ENCODE measurements at places on chromosomes 7 and 10. TPM values are rescaled to one million over a fixed set of nuclear protein-coding genes. Genes with fewer than 3 reads are reported as not detected.

SMURF1 gene
- total RNA-seq, result 10.3 TPM

SPDYE1 gene
- not detected for total RNA-seq

MSS51 gene
- 2.9 TPM for total RNA-seq

DNA sequence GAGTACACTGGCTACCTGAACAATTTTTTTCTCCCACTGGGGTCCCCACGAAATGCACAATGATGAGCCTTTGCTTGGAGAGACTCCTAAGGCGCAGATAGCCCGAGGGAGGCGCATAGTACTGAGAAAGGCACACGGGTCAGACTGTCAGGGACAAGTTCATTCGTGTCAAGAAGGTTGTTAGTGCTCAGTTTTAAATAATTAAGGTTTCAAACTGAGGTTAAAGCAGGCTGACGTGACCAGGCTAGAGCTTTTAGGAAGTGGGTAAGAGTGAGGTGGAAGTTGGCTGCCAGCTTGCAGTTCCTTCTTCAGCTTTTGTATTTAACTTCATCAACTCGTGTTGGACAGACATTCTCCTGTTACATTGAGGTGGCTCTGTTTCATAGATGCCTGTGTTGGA, 31.6 kb downstream of the RBM33 start:
- H3K36me3 ChIP-seq, result peaks cover 36% of the 10 kb centered on the region
- no peak for DNase-seq
- H3K4me3 ChIP-seq, result peak overlapping the region; percentile 38
- H3K27me3 ChIP-seq, result no peaks in the 10 kb centered on the region
- peak overlapping the region; percentile 55 for H3K27ac ChIP-seq

DNA sequence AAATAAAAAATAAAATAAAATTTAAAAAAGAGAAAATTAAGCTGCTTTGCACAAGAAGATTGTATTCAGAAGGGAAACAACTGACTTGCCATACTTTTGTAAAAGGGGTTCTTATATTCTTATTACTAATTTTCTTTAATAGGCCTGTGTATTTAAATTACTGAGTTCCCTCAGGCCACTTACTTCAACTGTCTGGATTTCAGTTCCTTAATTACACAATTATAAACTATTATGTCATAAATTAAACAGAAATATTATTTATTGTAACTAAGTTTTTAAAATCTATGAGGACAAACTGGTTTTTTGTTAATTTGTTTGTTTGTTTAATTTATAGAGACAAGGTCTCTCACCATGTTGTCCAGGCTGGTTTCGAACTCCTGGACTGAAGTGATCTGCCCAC, 22.4 kb upstream of the MICU1 start:
- H3K27me3 ChIP-seq, result peaks cover 10% of the 10 kb centered on the region
- H3K4me3 ChIP-seq, result no peak overlapping the region
- no peaks in the 10 kb centered on the region for H3K4me1 ChIP-seq
- DNase-seq, result no peak

GRCh38 chr10:51773681-51774080, 74.3 kb upstream of the CSTF2T start:
- H3K27ac ChIP-seq, result no peak overlapping the region
- DNase-seq, result no peak
- H3K4me1 ChIP-seq, result no peaks in the 10 kb centered on the region
- H3K27me3 ChIP-seq, result no peaks in the 10 kb centered on the region

DNA sequence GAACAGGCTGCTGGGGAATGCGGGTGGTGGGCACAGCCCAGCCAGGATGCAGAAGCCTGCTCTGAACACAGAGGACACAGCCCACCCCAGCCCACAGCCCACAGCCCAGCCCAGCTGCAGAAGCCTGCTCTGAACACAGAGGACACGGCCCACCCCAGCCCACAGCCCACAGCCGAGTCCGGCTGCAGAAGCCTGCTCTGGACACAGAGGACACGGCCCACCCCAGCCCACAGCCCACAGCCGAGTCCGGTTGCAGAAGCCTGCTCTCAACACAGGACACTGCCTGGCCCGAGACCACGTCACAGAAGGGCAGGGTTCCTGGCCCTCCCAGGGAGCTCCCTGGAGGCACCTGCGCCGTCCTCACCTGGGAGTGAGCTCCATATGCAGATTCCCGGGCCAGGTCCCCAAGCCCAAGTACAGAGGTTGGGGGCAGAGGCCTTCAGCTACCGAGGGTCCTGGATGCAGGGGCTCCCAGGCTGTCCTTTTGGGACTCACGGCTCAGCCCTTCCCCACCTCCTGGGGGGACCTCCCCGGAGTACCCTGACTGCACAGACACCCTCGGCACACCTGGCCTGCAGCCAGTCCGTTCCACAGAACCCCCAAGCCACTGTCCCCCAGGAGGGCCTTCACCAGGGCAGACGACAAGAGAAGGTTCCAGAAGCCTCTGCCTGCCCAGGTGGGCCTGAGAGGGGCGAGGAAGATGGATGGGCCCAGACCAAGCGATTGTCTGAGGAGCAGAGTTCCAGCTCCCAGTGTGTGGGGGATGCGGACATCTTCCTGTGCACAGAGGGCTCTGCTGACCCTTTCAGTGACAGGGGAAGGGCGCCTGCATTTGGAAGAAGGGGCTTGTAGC, 23.7 kb upstream of the FOXL3 start:
- H3K27ac ChIP-seq, result no peak overlapping the region
- no peak overlapping the region for H3K4me3 ChIP-seq

DNA sequence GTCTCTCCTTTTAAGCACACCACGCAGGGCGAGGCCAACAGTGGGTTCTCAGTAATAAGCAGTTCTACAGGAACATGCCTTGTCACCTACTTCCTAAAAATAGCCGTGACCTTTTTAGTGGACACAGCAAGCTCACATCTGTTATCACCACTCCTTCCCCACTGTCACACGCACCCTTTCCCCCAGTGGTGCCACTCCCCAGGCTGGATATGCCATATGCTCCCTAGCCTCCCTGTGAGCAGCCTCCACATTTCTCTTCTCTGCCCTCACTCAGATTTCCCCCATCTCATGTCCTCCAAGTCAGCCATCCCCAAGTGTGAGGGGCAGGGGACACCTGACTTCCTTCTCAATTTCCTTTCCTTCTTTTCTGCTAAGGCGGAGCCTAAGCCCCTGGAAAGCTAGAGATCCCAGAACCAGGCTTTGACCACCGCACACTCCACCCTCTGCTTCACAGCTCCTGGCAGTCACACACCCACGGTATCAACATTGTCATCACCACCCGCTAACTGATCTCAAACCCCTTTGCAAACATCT, 3.7 kb downstream of the ANXA11 start:
- no peak for DNase-seq
- peaks cover 83% of the 10 kb centered on the region for H3K4me1 ChIP-seq
- H3K27ac ChIP-seq, result peak overlapping the region; percentile 27
- no peak overlapping the region for H3K4me3 ChIP-seq
- H3K27me3 ChIP-seq, result no peaks in the 10 kb centered on the region

DNA sequence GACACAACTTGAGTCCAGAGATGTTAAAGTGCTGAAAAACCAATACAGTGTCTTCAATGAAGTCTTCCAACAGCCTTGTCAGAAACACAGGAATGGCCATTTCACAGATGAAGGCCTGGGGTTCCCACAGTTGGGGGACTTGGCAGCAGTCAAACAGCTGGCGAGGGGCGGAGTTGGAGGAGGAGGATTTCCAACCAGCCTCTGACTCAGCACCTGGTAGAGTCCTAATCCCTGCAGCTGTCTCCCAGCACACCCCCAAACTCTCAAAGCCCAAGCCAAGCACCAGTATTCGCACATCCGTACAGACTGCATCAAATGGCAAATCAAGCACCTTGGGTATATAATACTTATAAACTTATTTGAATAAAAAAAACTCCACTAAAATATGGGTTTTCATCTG, 28.0 kb downstream of the CTBP2 start:
- H3K36me3 ChIP-seq, result no peaks in the 10 kb centered on the region
- H3K27me3 ChIP-seq, result no peaks in the 10 kb centered on the region
- no peak overlapping the region for H3K4me3 ChIP-seq
- no peak overlapping the region for H3K27ac ChIP-seq

- H3K27me3 ChIP-seq, result no peaks in the 10 kb centered on the region
- H3K4me1 ChIP-seq, result peaks cover 22% of the 10 kb centered on the region
- DNase-seq, result no peak
These were observed 527 bp upstream of the BCAP29 start for GRCh38 chr7:107579554-107579884.

DNA sequence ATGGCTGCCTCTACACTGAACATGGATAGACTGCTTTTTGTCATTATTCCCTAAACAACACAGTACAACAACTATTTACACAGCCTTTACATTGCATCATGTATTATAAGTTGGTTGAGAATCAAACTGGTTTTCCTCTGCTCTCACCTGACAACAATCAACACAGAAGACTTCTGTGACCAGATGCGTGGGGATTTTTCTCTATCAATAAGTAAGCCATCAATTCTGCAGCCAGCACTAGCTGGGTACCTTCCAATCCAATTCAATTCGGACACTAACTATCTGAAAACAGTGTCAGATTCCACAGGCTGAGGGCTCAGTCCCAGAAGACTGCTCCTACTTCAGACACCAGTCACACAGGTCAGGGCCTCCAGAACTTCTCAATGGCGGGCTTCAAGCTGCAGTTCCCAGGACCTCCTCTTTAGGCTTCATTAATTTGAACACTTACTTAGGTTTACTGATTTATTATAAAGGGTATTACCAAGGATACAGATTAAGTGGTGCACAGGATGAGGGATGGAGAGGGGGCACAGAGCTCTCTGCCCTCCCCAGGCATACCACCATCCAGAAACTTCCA, 36.4 kb upstream of the ASL start:
- H3K4me3 ChIP-seq, result no peak overlapping the region
- no peak for DNase-seq
- no peaks in the 10 kb centered on the region for H3K36me3 ChIP-seq
- H3K27ac ChIP-seq, result no peak overlapping the region
- peaks cover 12% of the 10 kb centered on the region for H3K4me1 ChIP-seq
- H3K27me3 ChIP-seq, result peaks cover 17% of the 10 kb centered on the region

DNA sequence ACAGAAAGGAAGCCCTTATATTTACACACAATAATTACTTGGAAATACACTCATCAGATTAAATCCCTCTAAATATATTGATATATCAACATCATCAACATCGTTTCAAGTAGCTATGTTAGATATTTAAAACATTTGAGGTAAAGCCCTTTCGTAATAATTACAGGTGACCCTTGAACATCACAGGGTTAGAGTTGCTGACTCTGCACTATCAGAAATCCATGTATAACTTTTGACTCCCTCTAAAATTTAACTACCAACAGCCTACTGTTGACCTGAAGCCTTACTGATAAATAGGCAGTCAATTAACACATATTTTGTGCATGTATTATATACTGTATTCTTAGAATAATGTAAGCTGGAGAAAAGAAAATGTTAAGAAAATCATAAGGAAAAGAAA, 34.6 kb upstream of the LRRN3 start:
- peaks cover 2% of the 10 kb centered on the region for H3K36me3 ChIP-seq
- peaks cover 34% of the 10 kb centered on the region for H3K4me1 ChIP-seq
- H3K27me3 ChIP-seq, result no peaks in the 10 kb centered on the region
- no peak for DNase-seq

GRCh38 chr10:34727595-34728033, 87.5 kb downstream of the PARD3 start:
- no peaks in the 10 kb centered on the region for H3K4me1 ChIP-seq
- DNase-seq, result no peak
- no peak overlapping the region for H3K27ac ChIP-seq
- H3K4me3 ChIP-seq, result no peak overlapping the region

DNA sequence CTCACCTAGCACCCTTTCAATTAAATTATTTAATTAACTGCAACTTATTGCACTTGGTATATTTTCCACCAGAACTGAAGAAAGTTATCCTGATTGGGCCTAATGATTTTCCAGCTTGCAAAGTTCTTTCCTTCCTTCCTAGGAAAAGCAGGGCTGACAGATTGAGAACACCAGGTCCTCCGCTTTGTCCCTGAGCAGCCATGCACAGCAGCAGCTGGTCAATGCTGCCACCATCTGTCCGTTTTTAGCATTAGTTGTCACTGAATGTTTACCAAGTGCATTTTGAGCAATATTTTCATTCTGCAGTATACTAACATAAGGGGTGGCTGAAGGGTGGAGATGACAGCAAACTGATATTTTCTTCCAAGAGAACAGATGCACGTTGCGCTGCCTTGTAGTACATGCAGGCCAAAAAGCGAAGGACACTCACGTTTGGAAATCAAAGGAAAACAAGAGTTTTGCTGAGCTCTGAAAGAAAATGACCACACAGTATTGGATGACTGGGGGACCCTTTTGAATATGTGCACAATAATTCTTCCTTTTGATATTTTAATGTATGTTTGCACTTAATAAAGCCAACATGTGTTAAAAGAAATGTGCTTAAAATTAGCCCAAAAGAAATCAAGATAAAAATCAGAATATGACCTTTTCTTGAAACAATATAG, 248.8 kb upstream of the PTN start:
- no peak overlapping the region for H3K27ac ChIP-seq
- no peak for DNase-seq
- no peak overlapping the region for H3K4me3 ChIP-seq
- no peaks in the 10 kb centered on the region for H3K36me3 ChIP-seq
- no peaks in the 10 kb centered on the region for H3K4me1 ChIP-seq
- peaks cover 1% of the 10 kb centered on the region for H3K27me3 ChIP-seq

DNA sequence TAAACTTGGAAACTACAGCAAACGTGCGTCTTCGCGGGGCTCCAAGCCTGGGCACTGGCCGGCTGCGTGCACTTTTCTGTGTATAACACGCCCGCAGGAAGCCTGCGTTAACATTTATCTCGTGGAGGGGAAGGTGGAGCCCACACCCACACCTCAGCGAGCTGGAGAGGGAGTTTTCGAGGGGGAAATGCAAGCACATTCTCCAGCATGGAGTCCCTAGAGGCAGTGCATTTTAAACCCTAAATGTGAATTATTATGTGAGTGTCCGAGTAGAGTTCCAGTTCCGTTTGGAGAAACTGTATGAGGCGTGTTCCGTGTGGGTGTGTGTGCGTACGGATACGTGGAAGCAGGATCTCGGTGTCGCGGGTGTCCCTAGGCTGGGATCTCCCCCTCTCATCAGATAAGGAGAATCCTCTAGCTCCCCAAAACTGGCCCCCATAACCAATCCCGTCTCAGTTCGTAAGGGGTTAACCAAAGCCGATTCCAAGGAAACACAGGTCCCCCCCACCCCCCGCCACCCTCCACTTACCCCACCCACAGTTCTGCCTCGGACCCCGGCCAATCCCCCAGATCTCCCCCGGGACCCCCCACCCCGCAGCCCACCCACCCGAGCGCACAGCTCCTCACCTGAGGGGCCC, 403 bp downstream of the CDK6 start:
- H3K27me3 ChIP-seq, result peaks cover 23% of the 10 kb centered on the region
- H3K36me3 ChIP-seq, result peaks cover 30% of the 10 kb centered on the region
- peaks cover 15% of the 10 kb centered on the region for H3K4me1 ChIP-seq
- peak; percentile 57 for DNase-seq

DNA sequence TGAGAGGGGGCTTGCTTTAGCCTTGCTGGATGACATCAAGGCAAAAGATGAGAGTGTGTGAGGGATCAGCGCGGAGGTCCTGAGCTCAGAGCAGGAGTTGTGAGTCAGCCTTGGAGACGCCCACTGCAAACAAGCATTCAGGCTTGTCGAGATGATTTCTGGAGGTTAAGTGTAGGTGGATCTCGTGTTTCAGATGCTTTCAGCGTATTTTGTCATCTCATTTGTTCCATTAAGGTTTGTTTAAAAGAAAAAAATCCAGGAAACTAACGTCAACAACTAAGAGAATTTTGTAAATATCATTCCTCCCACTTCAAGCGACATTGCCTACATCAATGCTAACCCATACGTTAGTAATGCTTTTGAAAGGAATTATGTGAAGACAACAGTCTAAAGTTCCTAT, 715.4 kb upstream of the NRP1 start:
- H3K27me3 ChIP-seq, result no peaks in the 10 kb centered on the region
- H3K36me3 ChIP-seq, result no peaks in the 10 kb centered on the region
- DNase-seq, result no peak
- H3K4me3 ChIP-seq, result no peak overlapping the region
- no peaks in the 10 kb centered on the region for H3K4me1 ChIP-seq
- H3K27ac ChIP-seq, result no peak overlapping the region
